ENCODE measurements at places on chromosomes 12 and 14.

- H3K27me3 ChIP-seq: 0 out of 2 replicates have a peak, but pooled peaks cover 4% of the 10 kb centered on the region
- H3K36me3 ChIP-seq: peaks cover 39% of the 10 kb centered on the region
- DNase-seq: no peak
- H3K27ac ChIP-seq: no peak overlapping the region
Observed at GRCh38 chr14:77469539-77469938, 11.6 kb downstream of the AHSA1 start.

DNA sequence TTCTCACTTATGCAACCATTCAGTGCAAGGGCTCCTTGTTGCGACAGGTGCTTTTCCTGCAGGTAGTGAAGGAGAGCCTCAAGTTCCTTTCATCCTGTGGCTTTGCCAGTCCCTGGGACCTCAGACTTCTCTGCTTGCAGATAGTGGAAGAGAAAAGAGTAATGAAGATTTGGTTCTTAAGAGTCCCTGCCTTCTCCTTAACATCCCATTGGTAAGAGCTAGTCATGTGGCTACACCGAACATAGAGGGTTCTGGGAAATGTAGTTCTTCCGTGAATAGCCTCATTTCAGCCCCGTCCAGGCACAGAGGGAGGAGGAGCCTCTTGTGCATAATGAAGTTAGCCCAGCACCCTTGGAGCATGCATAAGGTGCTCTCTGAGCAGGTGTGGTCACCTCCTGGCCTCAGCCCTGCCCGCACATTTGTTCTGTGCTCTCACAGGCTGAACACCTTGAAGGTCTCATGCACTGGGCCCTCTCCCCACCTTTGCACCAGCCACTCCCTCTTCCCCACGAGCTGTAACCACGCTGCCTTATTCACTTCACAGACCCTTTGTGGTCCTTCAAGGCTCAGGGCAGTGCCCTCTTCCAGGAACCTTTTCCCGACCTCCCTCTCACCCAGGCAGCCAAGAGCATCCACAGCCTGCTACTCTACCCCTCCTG, 134.0 kb downstream of the BCL11B start:
- peak; percentile 69 for DNase-seq
- no peaks in the 10 kb centered on the region for H3K36me3 ChIP-seq
- no peaks in the 10 kb centered on the region for H3K27me3 ChIP-seq
- H3K4me3 ChIP-seq: no peak overlapping the region

- peaks cover 20% of the 10 kb centered on the region for H3K36me3 ChIP-seq
- H3K27ac ChIP-seq: no peak overlapping the region
- no peaks in the 10 kb centered on the region for H3K27me3 ChIP-seq
- DNase-seq: no peak
- no peak overlapping the region for H3K4me3 ChIP-seq
- H3K4me1 ChIP-seq: no peaks in the 10 kb centered on the region
Observed at GRCh38 chr14:90287791-90288190, 31.4 kb downstream of the PSMC1 start.

DNA sequence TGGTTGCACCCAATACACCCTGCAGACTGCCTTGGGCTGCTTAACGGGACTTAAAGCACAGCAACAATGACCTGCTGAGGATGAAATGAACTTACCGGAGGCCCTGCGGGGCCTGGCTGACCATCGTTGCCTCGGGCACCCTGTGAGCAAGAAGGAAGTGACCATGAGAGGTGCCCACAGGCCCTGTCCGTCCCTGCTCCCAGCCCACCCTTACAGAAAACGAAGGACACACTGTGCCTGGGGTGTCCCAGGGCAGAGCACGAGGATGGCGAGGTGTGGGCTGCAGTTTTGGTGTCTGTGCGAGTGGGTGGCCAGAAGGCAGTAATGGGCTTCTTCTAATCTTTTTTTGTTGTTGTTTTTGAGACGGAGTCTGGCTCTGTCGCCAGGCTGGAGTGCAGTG, 14.6 kb downstream of the COL2A1 start:
- H3K27me3 ChIP-seq: peaks cover 5% of the 10 kb centered on the region
- H3K4me3 ChIP-seq: no peak overlapping the region
- no peaks in the 10 kb centered on the region for H3K36me3 ChIP-seq

DNA sequence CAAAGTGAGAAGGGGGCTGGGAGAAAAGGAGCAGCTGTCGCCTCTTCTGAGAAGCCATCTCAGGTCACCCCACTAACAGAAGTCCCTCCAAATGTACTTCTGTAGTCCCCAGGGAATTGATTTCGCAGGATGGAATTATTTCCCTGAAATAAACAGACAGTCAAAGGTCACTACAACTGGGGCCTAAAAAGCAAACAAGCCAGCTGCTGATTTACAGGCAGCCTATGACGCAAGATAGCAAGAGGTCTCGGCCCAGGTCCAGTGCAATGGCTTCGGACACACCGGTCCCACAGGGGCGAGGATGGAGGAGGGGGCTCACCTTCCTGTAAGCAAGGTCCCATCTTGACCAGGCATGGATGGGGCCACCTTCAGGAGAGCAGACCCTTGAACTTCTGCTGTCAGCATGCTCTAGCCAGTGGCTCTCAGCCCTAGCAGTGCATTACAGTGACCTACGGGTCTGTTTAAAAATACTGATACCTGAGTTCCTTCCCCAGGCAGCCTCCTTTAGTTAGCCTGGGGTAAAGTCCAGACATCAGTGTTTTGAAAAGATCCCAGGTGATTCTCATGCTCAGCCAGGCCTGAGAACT, 18.1 kb downstream of the NUAK1 start:
- DNase-seq: no peak
- no peaks in the 10 kb centered on the region for H3K36me3 ChIP-seq
- H3K27ac ChIP-seq: no peak overlapping the region
- peaks cover 9% of the 10 kb centered on the region for H3K4me1 ChIP-seq

DNA sequence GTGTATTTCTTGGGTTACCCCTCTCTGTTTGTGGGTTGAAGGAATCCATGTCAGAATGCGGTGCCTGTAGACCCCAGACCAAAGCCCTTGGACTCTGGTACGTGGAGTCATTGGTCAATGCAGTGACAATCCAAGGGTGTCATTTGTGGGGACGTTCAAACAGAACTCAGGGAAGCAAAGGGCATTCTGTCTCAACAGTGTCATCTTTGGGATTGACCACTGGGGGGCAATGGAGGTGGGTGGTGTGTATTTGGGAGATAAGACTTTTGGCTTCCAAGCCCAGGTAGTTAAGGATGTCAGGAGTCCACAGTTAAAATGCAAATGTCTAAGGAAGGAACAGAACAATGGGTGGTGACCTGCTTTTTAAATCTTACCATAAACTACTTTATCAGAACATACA, 54.6 kb upstream of the CCDC175 start:
- H3K27ac ChIP-seq: no peak overlapping the region
- DNase-seq: no peak
- H3K4me1 ChIP-seq: no peaks in the 10 kb centered on the region
- no peaks in the 10 kb centered on the region for H3K36me3 ChIP-seq
- no peak overlapping the region for H3K4me3 ChIP-seq

DNA sequence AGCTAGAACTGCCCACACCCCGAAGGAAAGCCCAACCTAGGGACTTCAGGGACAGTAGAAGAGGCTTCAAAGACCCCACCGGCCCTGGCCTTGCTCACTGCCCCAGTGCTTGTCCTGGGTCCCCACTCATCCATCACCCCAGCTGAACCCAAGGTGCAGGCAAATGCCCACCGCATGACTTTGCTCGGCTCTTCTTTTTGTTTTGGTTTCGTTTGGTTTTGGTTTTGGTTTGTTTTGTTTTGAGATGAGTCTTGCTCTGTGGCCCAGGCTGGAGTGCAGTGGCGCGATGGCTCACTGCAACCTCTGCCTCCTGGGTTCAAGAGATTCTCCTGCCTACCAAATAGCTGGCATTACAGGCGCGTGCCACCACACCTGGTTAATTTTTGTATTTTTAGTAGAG, 9.0 kb downstream of the CCDC85C start:
- H3K4me1 ChIP-seq: peaks cover 2% of the 10 kb centered on the region
- DNase-seq: no peak
- no peak overlapping the region for H3K27ac ChIP-seq
- no peaks in the 10 kb centered on the region for H3K36me3 ChIP-seq
- H3K27me3 ChIP-seq: no peaks in the 10 kb centered on the region

GRCh38 chr14:44662250-44662891, 155.3 kb upstream of the FSCB start:
- H3K36me3 ChIP-seq: no peaks in the 10 kb centered on the region
- H3K27me3 ChIP-seq: no peaks in the 10 kb centered on the region
- no peak overlapping the region for H3K27ac ChIP-seq
- H3K4me1 ChIP-seq: no peaks in the 10 kb centered on the region

DNA sequence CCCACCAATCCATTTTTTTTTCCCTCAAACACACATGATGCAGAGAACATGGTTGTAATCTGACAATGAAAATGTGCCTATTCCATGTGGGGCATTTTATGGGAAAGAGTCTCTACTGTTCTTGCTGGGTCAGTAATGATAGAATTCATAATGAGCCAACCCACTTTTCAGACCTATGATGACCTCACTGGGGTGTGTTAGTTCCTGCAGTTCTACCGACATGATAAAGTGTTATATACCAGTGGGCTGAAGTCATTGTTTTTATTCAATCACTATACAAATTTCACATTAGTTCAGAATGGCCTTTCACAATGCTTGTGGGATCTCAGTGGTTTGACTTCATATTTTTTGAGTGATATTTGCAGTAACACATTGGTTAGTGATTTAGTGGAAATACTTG, 47.5 kb downstream of the PPFIBP1 start:
- no peak overlapping the region for H3K4me3 ChIP-seq
- peaks cover 51% of the 10 kb centered on the region for H3K4me1 ChIP-seq
- no peak overlapping the region for H3K27ac ChIP-seq
- H3K27me3 ChIP-seq: no peaks in the 10 kb centered on the region
- H3K36me3 ChIP-seq: no peaks in the 10 kb centered on the region

- no peak for DNase-seq
- peaks cover 7% of the 10 kb centered on the region for H3K4me1 ChIP-seq
- H3K4me3 ChIP-seq: no peak overlapping the region
- H3K27ac ChIP-seq: no peak overlapping the region
- H3K36me3 ChIP-seq: no peaks in the 10 kb centered on the region
- no peaks in the 10 kb centered on the region for H3K27me3 ChIP-seq
Observed at GRCh38 chr12:5257763-5258495, 174.0 kb upstream of the NTF3 start.

DNA sequence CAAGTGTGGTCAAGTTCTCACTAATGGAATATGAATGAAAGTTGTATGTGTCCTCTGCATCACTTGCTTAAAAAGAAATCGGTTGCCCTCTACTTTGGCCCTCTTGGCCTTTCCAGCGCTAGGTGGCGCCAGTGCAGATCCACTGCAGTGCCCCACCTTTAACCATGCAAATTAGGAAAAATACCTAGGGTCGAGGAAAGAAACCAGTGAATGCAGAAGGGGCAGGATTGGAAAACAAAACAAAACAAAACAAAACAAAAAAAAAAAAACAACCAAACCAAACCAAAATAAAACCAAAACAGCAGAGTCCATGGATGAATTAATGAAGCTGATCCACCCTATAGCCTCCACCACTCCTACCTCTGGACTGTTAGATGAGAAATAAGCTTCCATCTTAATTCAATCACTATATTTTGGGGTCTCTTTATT, 12.9 kb upstream of the NEMF start:
- H3K27me3 ChIP-seq: no peaks in the 10 kb centered on the region
- peaks cover 24% of the 10 kb centered on the region for H3K4me1 ChIP-seq
- H3K27ac ChIP-seq: no peak overlapping the region
- no peaks in the 10 kb centered on the region for H3K36me3 ChIP-seq
- no peak overlapping the region for H3K4me3 ChIP-seq

DNA sequence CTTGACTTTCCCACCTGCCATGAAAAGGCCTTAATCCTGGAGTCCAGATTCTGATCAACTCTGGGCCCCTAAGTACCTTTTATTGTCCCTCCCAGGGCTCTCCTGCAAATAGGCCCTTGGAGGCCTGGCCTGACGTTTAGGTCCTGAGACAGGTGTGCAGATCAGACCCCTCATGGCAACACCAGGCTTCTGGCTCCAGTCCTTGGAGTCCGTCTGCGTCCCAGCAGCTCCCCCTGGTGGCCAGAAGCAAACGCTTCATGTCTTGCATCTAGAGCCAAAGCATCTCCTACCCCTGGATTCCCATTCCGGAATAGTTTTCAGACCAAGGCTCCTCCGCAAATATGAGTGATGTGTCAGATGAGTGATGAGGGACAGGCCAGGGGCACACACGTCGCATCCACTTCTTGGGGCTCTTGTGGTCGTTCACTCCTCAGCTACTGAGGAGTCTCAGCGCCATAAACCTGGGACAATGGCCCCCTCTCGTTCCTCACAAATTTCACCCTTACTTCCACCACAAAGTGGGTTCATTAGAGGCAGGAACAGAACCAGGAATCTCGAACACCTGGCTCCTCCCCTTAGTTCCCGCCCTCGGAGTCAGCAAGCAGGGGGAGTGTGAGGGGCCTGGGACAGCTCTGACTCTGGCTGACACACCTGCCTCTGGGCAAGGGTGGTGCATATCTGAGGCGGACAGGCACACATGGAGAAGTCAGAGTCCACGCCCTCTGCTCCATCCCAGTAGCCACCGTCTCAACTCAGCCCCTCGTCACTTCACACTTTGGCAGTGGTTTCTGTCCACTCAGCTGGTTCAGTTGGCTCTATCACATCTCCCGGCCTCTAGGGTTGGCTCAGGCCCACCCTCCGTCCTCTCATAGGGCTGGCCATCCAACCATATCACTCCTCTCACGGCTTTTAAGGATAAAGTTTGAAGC, 77.9 kb upstream of the PWP1 start:
- no peaks in the 10 kb centered on the region for H3K36me3 ChIP-seq
- H3K27me3 ChIP-seq: no peaks in the 10 kb centered on the region
- H3K4me3 ChIP-seq: no peak overlapping the region
- peak; percentile 57 for DNase-seq
- H3K27ac ChIP-seq: no peak overlapping the region

- H3K27me3 ChIP-seq: no peaks in the 10 kb centered on the region
- no peaks in the 10 kb centered on the region for H3K36me3 ChIP-seq
- H3K4me3 ChIP-seq: no peak overlapping the region
- H3K4me1 ChIP-seq: peaks cover 2% of the 10 kb centered on the region
Observed at GRCh38 chr12:105585107-105585506, 254.6 kb downstream of the C12orf75 start.

DNA sequence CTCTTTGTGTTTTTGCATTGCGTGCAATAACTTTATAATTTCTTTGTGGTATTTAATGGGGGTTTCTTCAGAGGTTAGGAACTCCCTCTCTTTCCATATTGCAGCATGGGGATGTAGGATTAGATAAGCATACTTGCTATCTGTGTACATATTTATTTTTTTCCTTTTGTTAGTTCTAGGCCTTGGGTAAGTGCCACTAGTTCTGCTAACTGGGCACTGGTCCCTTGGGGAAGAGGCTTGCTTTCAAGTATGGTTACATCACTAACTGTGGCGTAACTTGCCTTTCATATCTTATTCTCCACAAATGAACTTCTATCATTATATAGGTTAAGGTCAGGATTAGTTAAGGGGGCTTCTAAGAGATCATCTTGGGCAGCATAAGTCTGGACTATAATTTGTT, 31.5 kb upstream of the SLCO1B3 start:
- H3K4me1 ChIP-seq: no peaks in the 10 kb centered on the region
- H3K36me3 ChIP-seq: no peaks in the 10 kb centered on the region
- no peaks in the 10 kb centered on the region for H3K27me3 ChIP-seq
- DNase-seq: no peak
- H3K27ac ChIP-seq: no peak overlapping the region

Data from HCT116 (cell line).